B cell (primary cell): ENCODE measurements at places on chromosomes 7 and 10. TPM values are rescaled to one million over a fixed set of nuclear protein-coding genes. Genes with fewer than 3 reads are reported as not detected.

GRCh38 chr7:49001610-49002033, 77.3 kb downstream of the CDC14C start:
- no peak overlapping the region for H3K27ac ChIP-seq
- no peaks in the 10 kb centered on the region for H3K36me3 ChIP-seq
- H3K27me3 ChIP-seq = no peaks in the 10 kb centered on the region
- no peaks in the 10 kb centered on the region for H3K4me1 ChIP-seq

- no peaks in the 10 kb centered on the region for H3K4me1 ChIP-seq
- DNase-seq = no peak
- no peaks in the 10 kb centered on the region for H3K36me3 ChIP-seq
- no peak overlapping the region for H3K27ac ChIP-seq
- no peaks in the 10 kb centered on the region for H3K27me3 ChIP-seq
- H3K4me3 ChIP-seq = no peak overlapping the region
These were observed 584.4 kb downstream of the TCERG1L start for GRCh38 chr10:130726996-130727725.

GRCh38 chr10:23345861-23346260, 1.3 kb upstream of the C10orf67 start:
- no peaks in the 10 kb centered on the region for H3K36me3 ChIP-seq
- H3K4me3 ChIP-seq = no peak overlapping the region
- H3K4me1 ChIP-seq = peaks cover 12% of the 10 kb centered on the region
- DNase-seq = no peak
- peaks cover 41% of the 10 kb centered on the region for H3K27me3 ChIP-seq

KCND2 gene
- total RNA-seq = not detected in 2 replicates
